ENCODE measurements at places on chromosomes 7 and 10.

- DNase-seq = no peak
These were observed 14.2 kb upstream of the MTPN start for GRCh38 chr7:135991322-135991721.

- no peak for DNase-seq
These were observed 115.1 kb upstream of the AGK start for GRCh38 chr7:141436139-141436538.

GRCh38 chr7:157874870-157875229 is 538.0 kb downstream of the DNAJB6 start:
- DNase-seq = no peak

- DNase-seq = no peak
These were observed 56.2 kb upstream of the ETV1 start for GRCh38 chr7:14045651-14046050.

- DNase-seq = no peak
These were observed 224.8 kb downstream of the MTERF1 start for GRCh38 chr7:91655656-91656055.

DNA sequence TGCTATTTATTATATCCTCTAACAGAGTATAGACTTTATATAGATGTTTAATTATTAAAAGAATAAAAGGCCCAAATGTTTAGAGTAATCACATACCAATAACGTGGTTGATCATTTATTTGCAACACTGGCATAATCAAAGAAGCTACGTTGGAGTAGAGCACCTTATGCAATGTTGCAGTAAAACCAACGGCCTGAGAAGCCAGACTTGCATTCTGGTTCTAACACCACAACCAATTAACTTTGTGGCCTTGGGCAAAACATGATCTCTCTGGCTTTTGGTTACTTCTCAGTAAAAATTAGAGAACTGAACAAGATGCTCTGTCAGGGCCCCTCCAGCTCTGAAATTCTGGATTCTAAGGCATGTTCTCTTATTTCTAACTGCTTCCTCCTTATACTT is 476.2 kb downstream of the GRM8 start:
- DNase-seq = no peak

DNA sequence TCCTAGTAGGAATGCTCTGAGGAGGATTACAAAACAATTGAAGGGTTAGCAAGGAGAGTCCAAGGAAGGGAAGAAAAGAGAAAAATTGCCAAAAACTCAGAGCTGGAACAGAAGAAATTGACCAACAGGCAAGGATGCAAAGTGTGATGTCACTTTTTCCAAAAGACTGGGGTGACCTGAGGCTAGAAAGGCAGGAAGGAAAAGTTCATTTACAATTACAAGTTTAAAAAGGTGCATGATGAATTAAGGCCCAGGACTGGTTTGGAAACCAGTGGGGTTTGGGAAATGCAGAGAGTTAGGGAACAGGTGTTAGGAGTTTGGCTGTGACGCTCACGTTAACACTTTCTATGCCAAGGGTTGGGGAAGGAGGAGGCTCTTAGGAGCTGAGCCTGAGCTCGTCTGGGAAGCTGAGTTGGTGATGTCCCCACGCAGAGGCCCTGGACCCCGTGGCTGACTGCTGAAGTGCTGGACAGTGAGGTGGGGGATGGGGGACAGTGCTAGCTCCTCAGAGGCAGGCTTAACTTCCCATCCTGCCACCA is 92.6 kb upstream of the PODXL start:
- DNase-seq = no peak

DNA sequence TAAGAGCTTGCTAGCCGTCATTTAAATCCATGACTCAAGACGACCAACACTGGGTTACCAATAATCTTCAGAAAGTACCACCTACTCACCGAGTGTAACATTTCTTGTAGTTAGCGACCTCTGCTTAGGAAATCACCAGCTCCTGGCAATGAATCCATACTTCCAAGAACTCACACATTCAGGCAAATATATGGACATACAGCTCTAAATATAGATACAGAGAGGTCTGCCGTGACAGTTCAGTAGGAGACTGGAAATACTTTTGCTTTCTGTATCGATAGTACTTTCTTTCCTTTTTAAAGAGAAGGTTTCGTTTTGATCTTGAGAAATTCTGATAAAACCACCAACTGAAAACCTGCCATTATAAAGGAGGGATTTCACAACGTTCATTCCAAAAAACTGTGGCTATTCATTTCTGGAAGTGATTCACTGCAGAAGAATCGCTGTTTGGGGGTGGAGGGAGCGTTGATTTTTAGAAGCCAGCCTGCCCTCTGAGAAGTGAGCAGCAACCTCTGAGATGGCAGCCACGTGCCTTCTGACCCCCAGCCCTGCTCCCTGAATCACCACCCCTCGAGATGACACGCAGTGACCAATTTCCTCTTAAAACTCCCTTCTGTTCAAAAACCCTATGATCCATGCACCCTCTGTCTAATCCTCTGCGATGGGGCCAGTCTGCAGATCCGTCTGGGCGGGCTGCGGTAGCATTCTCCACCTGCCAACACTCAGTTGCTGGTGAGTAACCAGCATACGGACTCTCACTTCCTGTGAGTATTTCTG is 179.0 kb upstream of the KLF14 start:
- peak; percentile 73 for DNase-seq

- DNase-seq = no peak
These were observed 4.5 kb downstream of the STAM start for GRCh38 chr10:17648243-17649035.

DNA sequence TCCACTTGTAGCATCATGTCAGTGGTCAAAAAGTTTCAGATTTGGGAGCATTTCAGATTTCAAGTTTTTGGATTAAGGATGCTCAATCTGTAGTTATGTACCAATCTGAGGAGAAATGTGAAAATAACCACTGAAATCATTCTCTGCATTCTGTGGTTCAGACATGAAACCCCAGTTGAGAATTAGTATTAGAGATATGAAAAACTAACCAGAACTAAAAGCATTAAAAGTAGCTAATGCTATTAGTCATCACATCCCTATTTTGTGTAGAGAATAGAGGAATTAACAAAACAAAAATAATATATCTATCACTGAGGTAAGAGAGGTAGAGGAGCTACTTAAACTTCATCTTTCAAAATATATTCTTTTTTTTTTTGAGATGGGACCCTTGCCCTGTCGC is 28.0 kb downstream of the MICU1 start:
- DNase-seq = no peak

- DNase-seq = no peak
These were observed 196.5 kb upstream of the PRPS1L1 start for GRCh38 chr7:18224138-18224537.

- DNase-seq = no peak
These were observed 84.6 kb downstream of the PDGFA start for GRCh38 chr7:434891-435629.

- DNase-seq = no peak
These were observed 517.4 kb downstream of the CCSER2 start for GRCh38 chr10:84845628-84846261.

DNA sequence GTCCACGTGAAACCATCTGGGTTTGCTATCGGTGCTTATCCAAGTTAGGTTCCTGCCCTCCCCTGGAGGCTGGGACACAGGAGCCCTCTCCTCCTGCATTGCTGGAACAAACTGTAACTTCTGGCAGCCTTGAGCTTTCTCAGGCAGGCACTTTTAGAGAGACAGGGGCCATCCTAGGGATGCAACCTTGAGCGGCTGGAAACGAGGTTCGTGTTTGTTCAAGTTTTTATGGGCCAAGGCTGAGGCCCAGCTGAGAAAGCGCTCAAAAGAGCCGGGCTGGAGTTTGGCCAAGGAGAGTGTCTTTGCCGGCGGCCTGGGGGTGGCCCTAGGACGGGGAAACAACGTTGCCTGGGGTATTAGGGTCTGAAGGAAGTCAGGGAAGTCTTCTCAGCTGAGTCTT is 5.5 kb upstream of the MMD2 start:
- no peak for DNase-seq

- DNase-seq = no peak
These were observed 14.1 kb downstream of the PDZD7 start for GRCh38 chr10:101016814-101017213.

GRCh38 chr7:78736548-78736947 is 716.9 kb downstream of the MAGI2 start:
- DNase-seq = no peak

GRCh38 chr10:30897547-30897946 is 134.1 kb downstream of the ZNF438 start:
- no peak for DNase-seq

DNA sequence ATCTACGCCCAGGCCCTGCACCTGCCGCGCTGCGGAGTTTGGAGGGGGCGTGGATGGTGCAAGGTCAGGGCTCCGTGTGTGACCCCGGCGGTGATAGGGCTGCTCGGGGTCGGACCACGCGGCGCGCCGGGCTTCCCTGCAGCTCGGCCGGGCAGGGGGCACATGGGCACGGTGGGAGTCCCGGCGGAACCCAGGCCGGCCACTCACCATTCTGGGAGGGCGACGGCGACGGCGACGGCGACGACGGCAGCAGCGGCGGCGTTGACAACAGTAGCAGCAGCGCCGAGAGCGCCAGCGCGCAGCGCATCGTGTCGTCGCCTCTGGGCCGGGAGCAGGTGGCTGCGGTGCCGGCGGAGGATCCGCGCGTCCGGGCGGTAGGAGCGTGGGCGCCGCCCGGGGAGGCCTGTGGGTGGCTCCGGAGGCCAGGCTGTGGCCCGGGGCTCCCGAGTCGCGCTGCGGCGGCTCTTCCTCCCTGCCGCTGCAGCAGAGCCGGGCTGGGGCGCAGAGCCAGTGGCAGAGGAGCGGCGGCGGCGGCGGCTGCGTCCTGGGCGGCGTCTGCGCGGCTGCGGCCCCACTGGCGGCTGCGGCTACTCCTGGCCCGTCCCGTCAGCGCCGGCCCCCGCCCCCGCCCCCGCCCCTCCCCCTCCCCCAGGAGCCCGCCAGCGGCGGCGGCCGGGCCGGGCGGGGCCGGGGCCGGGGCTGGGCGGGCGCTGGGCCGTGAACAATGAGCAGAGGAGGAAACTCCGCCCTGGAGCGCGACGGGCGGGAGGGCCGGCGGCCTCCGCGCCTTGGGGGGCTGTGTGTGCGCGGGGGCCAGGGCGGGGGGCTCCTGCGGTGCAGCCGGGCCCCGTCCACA is at the start of gene PODXL:
Gene PODXL (minus strand): TSS at position 576 of the 856 bp plus-strand sequence. CDS start 269 bp downstream, at position 307.
- DNase-seq = peak; percentile 24

DNA sequence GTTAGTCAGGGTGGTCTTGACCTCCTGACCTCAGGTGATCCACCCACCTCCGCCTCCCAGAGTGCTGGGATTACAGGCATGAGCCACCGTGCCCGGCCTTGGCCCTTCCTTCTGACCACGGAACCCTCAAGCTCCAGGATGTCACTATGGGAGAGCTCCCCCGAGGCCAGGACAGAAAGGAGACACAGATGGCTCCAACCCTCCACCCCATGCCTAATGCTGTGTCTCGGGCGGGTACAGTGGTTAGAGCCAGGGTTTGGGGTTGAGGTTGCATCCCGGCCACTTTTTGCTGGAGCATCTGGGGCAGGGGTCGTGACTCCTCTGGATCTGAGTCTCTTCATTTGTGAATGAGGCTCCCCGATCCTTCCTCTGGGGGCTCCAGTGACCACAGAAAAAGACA is 8.1 kb downstream of the MYL10 start:
- no peak for DNase-seq

DNA sequence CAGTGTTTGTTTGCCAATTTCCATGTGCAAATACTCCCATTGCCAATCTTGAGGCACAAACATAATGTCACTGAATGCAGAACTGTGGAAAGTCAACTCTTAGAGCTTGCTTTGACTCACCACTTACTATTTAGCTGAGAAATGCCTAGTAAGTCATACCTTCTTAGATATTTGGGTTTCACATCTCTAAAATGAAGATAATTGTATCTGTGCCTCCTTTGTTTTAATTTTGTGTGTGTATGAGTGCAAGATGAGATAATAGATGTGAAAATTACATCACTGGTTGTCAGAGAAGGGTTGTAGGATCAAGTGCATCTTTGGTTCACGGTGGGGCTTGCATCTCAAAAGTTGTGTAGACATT is 407.5 kb downstream of the INHBA start:
- no peak for DNase-seq

DNA sequence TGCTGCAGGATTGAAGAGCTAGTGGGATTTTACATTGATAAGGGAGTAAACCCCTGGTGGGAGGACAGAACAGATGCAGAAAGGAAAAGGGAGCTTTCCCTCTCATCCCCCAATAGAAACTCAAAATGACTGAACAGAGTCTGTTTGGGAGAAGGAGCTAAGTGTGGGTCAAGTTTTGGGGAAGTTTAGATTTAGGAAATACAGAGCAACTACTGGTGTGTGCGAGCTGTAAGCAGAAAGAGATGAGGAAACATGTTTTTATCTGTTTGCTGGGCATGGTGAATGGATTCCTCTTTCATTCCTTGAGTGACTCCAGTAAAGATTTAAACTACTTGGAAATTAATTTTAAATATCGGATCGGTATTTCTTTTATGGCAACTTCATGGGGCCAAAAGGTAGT is 132.7 kb downstream of the AOAH start:
- DNase-seq = no peak

DNA sequence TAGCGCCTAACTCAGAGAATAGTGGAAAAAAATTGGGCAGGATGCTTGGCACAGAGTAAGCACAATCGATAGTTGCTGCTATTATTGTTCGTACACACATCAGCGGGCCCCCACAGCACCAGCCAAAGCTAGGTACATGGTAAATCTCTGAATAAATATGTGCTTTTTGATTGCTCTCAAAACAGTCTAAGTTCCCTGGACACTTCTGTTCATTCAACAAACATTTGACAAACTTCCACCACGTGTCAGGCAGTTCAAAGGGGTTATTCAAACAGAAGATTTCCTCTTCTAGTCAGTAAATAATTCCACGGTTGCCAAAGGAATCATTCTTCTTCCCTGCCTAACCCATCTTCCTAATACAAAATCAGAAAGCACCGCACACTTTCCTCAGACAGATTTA is 150.8 kb downstream of the DGKI start:
- no peak for DNase-seq

DNA sequence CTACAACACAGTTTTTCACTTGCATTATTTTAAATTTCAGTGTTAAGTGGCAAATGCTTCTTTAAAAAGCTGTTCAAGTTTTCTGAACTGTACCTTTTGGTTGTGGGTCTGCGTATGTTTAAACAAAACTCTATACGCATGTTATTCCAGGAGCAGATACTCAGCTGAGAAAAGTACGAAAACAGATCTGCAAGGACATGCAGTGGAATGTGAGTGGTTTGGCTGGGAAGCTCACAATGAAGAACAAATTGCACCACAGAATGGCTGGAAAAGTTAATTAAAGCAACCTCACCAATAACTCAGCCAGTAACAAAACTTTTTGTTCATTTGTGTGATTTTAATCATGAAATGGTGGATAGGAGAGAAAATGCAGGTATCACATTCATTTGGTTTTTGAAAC is 17.6 kb downstream of the GLI3 start:
- DNase-seq = no peak

GRCh38 chr10:18868919-18869318 is 179.7 kb upstream of the MALRD1 start:
- DNase-seq = no peak

GRCh38 chr10:126407831-126408230 is 19.6 kb upstream of the ADAM12 start:
- no peak for DNase-seq

DNA sequence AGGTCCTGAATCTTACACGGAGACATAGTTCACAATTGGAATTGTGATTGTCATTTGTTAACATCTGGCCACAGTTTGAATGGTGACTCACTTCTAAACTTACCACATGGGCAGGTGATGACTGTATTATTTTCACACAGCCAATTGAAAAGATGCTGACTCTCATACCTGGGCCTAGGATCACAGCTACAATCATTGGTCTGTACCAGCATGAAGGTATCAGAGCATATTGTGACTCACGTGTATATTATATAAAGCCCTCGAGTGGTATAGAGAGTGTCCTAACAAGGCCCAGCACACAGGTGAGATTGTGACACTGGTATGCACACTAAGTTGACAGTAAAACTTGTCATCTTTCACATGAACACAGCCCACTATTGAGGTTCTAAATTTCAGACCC is 9.4 kb upstream of the ZNF107 start:
- no peak for DNase-seq

- peak; percentile 14 for DNase-seq
These were observed 818 bp upstream of the SUPV3L1 start for GRCh38 chr10:69179089-69179742.
